T-helper 1 cell (primary cell): ENCODE measurements at places on chromosomes 16 and 17.
A peak's percentile ranks its signal among the peaks of the same experiment; 100 is the strongest.

GRCh38 chr16:70682239-70683145 is 3.4 kb downstream of the MTSS2 start:
- DNase-seq: no peak

- no peak for DNase-seq
Measured at GRCh38 chr16:30166202-30166902, 17.1 kb upstream of the CORO1A start.

GRCh38 chr17:1087381-1088241 is 90.7 kb downstream of the TIMM22 start:
- DNase-seq: no peak

DNA sequence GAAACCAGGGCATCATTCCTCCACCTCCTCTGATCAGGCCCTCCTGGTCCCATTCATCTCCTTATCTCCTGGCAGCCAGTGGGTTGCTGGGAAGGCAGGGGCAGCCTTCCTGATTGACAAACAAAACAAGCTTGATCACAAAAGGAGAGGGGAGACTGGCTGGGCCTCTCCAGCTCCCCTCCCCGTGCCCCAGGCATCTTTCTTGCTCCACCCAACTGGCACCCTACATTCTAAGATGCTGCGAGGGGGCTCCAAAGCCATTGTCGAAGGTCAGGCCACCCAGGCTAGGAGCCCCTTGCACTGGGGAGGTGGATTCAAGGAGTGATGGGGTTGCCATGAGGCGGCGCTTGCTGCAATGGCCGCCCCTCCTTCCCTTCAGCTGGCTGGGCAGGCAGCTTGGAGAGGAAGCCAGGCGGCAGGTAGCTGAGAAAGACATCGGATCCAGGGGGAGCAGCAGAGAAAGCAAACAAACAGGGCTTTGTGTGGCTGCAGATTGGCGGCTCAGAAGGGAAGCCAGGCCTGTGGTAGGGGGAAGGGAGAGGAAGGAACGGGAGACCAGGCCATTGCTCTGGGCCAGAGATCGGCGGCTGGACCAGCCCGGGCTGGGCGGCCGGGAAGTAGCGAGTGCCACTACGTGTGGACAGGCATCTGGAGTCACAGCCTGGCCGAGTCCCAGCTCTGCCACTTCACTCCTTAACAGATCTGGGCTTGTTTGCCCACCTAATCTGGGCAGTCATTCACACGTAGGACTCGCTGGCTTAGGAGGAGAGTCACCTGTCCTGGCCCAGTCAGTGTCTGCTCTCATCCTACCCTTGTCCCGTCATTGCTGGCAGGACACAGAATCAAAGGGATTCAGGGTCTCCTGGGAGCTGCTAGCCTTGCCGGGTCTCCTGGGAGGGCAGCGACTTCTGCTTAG is 12.3 kb downstream of the RAI1 start:
- DNase-seq: no peak

DNA sequence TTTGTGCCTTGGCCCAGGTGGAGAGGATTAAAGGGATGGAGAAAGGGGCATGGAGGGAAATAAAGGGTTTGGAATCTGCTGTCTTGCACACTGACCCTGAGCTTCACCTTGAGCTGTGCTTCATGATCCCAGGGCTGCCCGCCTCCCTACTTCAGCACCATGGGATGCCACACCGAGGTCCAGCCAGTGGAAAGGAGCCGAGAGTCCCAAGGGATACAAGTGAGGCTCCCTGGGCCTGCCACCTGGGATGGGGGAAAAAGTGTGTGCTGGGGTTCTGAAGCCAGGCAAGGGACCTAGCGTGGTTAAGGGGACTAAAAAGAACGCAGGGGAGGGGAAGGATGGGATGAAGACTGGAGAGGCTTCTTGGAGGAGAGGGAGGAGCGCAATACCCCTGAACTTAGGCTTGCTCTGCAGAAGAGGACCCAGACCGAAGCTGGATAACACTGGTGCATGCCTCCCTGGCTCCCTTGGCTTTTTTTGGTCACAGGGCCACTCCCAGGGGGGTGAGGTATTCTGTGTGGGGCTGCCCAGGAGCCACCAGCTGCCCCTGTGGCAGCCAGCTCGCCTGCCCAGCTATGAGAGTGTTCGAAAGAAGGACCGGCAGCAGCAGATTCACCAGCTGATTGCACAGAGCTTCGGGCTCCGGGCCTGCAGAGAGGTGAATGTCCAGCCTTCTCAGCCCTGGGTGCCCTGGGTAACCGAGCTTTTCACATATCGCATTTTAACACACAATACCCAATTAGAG is 7.2 kb downstream of the MRPL27 start:
- DNase-seq: no peak

DNA sequence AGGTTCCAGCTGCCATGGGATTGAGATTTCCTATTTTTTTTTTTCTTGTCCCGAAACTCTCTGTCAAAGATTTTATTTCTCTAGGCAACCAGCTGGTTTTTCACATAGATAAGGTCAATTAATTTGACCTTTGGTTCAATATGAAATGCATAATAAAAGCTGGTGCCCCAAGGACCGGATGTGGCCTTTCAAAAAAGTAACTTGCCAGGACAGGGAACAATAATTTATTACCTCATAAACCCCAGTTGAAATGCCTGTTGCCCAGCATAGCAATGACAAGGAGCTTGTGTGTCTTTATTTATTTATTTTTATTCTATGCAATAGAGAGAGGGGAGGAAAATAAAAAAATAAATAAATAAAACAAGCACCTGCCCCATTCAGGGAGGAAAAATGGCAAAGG is 472.7 kb downstream of the KCNJ2 start:
- no peak for DNase-seq

DNA sequence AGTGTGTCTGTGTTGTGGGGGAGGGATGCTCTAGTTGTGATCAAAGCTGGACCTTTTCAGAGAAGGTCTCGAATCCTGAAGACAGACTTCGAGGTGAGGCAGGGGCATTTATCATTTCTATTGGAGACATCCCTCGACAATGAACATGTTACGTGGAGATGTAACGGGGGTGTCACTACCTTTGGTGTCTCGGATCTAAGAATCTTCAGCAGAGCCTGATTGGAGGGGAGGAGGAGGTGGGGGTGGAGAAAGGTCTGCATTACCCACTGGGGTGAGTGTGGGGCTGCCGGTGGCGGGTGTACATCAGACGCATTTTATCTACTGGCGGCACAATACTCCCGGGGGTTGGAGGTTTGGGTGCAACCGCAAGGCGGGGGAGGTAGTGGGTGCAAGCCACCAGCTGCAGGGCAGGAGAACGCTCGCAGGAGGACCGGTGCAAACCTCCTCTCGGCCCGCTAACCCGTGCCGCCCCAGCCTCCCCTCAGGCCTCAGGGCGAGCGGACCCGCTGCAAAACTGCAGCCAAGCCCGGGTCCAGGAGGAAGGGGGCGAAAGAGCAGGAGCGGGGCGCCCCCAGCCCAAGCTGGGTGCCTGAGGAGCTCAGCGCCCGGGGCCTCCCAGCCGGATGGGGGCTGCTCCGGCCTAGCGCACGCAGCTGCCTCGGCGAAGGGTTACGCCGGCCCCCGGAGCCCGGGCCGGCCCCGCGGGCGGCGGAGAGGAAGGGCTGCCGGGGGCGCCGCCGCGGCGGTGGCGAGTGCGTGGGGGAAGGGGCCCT is 735 bp downstream of the ZNF652 start:
- peak; percentile 84 for DNase-seq

DNA sequence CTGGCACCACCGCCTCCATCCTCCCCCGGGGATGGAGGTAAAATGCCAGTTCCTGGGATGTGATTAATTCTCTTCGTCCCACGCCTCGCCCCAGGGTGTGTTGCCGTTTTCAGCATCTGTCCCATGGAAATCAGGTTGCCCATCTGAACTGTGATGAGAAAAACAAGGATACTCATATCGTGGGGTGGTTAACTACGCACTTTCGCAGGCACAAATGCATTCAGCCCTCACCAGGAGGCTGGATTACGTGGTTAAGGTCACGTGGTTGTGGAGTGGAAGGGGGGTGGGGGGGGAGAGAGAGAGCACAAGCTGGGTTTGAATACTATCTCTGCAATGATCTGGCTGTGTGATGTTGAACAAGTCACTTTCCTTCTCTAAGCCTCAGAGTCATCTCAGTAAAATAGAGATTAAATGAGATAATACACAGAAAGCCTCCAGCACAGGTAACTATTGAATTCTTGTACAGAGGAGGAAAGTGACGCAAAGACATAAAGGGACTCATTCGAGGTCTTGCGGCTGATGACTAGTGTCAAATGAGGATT is 74.7 kb downstream of the BMERB1 start:
- DNase-seq: no peak

DNA sequence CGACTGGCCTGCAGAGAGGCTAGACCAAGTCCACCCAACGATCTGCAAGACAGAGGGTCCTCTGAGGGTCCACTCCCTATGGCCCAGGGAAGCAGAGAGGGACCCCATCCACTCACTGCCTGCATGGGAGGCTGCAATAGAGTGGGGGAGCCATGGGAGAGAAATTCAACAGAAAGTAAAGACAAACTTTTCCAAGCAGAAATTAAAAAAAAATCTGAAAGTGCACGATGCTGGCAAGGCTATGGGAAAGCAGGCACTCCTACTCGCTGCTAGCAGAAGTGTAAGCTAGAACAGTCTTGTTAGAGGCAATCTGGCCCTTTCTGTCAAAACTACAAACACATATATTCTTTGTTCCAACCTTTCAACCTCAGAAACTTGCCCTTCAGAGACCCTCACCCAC is 85.4 kb downstream of the GAS7 start:
- DNase-seq: no peak

- DNase-seq: no peak
Measured at GRCh38 chr16:22424161-22424937, 49.9 kb upstream of the CDR2 start.
